ENCODE measurements at places on chromosomes 2 and 18.

- DNase-seq = no peak
These were observed 869 bp upstream of the THUMPD2 start for GRCh38 chr2:39779927-39780326.

GRCh38 chr2:132671151-132671835, 1.3 kb upstream of the LYPD1 start:
- peak; percentile 86 for DNase-seq

GRCh38 chr2:23574919-23575654, 190.1 kb downstream of the KLHL29 start:
- DNase-seq = no peak

- DNase-seq = no peak
These were observed 87.2 kb downstream of the ESCO1 start for GRCh38 chr18:21513292-21513691.

DNA sequence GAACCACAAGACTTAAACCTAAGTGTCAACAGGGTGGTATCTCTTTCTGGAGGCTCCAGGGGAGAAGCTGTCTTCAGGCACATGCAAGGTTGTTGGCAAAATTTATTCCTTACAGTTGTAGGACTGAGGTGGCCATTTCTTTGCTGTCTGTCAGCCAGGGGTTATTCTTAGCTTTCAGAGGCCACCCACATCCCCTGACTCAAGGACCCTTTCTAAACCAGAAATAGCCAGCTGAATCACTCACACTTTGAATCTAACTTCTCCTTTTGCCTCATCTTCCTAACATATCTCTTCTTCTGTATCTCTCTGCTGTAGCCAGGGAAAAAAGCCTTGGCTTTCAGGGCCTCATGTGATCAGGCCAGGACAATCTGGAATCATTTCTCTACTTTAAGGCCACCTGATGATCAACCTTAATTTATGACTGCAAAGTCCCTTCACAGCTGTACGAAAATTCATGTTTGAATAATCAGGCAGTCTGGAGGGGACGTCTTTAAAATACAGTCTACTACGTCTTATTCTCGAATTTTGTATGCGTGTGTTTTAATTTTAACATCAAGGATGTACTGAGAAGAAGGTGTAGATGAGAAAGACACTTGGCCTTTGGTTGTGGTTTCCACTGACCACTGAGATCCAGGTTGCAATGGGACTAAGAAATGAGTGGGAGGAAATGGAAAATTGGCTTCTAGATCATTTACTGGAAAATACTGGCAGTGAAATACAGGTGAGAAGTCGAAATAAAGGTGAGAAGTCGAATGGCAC, 90.4 kb downstream of the DOCK10 start:
- DNase-seq = no peak

All from endothelial cell of umbilical vein (primary cell).